Midbrain (tissue), 1 donor: ENCODE measurements at places on chromosomes 7 and 10.

GRCh38 chr7:139396323-139396951 is 36.7 kb downstream of the LUC7L2 start:
- no peak for DNase-seq

GRCh38 chr10:27383595-27384542 is 120.2 kb upstream of the RAB18 start:
- DNase-seq = no peak

- peak; percentile 55 for DNase-seq
These were observed 71.8 kb upstream of the PPIF start for GRCh38 chr10:79275431-79275851.

DNA sequence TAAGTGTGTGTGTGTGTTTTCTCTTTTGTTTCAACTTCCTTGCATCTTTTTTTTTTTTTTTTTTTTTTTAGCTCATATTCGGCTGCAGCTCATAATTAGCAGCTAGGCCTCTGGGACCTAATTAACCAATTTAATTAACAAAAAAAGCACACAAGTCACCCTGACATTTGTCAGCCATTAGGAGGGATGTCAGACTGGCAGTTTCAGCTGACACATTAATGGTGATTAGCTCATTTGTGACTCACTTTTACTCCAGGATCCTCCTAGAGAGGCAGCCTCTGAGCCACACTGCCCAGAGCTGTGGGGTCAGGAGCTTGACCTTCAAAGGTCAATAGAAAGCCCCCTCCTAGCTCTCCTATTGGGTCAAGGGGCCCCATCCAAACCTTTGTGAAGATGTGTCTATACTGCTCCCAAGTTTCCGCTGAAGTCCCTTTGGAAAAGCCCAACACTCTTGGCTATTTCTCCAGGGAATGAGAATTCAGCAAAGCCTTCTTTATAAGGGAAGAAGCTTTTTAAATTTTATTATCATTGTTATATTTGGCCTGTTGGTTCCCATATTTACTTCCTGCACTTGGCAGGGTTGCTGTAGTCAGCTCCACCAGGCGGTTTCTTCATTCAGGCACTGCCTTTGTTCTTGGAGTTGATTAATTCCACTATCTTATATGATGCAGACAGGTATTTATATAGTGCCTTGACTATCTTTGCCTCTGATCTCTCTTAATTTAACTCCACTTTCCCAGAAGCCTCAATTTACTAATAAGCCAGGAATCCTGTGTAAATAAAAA is 109.5 kb upstream of the HABP2 start:
- no peak for DNase-seq

DNA sequence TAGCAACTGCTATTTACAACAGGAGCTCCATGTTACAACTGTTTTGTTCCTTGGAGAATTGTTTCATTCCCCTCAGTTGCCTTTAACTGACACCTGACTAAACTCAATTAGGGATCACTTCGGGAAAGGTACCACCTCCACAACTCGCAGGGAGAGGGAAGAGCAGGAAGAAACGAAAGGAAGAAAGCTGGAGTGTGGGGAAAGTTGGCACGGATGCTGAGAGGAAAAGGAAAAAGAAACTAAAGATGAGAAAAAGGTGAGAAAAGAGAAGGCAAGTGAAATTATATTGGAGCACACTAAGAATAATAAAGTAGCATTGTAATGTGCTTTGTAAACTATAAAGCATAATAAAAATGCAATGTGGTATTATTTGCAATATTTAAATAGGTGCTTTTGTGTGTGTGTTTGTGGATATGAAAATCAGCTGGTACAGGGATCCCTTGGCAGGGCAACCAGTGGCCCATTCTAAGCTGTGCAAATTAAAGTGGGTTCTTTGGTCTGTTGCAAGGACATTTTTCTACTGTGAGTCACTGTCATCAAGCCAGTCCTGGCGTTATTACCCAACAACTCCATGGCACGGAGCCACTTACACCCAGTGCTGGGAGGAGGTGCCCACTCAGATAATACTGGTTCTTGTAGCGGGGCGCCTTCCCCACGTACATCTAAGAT is 45.9 kb downstream of the HIPK2 start:
- DNase-seq = peak; percentile 71

DNA sequence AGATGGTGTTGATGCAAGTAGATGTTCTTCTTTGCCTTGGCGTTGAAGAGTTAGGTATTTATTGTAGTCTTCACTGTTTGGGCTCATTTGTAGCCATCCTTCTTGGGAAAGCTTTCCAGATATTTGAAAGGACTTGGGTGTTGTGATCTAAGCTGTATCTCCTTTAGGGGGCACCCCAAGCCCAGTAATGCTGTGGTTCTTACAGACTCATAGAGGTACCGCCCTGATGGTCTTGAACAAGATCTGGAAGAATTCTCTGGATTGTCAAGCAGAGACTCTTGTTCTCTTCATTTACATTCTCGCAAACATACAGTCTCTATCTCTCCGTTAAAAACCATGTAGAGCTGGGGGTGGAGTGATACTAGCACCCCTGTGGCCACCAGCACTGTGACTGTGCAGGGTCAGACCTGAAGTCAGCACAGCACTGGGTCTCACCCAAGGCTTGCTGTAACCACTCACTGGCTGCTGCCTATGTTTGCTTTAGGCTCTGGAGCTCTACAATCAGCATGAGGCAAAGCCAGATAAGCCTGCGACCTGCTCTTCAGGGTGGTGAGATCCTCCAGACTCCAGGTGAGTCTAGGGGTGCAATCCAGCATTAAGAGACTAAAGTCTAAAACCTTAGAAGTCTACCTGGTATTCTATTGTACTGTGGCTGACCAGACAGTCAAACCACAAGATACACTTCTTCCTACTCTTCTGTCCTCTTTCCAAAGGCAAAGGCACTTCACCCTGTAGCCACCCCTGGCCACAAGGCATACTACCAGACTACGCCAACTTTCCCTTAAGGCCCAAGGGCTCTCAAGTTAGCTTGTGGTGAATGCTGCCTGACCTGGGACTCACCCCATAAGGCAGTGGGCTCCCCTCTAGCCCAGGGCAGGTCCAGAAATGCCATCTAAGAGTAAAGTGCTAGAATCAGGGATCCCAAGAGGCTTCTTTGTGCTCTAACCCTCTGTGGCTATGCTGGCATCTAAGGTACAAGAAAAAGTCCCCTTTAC is 209.7 kb upstream of the TMEM196 start:
- no peak for DNase-seq

DNA sequence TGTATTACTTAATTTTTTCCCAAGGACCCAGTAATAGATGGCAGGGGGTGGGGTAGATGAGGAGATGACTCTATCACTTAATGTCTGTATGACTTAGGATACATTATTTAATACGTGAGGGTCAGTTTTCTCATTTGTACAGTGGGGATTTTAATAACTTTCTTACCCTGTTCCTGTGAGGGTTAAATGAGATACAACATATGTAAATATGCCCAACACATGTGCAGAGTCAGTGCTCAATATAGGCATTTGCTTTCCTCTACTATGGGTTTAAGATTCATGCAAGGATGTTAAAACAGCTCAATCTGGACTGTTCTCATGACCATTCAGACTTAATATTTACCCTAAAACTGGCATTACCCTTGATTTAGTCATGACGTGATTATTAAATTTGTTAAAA is 31.2 kb downstream of the ST7 start:
- DNase-seq = no peak

DNA sequence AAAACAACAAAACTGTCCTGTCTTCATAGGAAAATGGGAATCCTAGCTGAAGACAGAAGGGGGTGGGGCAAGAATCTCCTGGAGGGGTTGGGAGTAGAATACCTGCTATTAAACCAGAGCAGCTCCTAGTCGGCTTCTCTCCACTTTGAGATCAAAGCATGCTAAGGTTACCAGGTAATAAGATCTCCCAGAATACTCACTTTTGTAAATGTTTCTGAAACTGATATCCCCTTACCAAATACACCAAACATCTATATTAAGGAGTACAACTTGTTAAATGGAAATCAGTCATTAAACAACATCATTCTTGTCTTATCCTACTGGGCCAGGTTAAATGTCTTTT is 29.5 kb upstream of the DAGLB start:
- DNase-seq = no peak

DNA sequence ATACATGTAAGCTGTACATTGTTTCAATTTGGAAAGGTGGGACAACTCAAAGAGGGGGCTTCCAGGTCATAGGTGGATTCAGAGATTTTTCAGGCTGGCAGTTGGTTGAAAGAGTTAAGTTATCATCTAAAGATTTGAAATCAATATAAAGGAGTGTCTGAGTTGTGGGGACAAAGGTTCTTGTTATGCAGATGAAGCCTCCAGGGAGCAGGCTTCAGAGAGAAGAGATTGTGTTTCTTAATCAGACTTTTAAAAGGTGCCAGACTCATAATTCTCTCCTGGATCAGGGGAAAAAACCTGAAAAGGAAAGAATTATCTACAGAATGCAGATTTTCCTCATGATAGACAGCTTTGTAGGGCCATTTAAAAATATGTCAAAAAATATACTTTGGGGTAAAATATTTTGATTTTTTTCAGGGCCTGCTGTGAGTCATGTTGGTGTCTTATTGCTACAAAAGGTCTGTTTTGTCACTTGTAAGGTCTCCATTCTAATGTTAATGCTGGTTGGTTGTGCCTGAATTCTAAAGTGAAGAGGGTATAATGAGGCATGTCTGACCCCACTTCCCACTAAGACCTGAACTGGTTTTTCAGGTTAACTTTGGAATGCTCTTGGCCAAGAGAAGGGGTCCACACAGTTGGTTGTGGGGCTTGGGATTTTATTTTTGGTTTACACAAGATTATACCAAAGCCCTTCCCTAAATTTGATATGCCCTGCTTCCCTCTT is 52.7 kb upstream of the PRSS1 start:
- DNase-seq = no peak

DNA sequence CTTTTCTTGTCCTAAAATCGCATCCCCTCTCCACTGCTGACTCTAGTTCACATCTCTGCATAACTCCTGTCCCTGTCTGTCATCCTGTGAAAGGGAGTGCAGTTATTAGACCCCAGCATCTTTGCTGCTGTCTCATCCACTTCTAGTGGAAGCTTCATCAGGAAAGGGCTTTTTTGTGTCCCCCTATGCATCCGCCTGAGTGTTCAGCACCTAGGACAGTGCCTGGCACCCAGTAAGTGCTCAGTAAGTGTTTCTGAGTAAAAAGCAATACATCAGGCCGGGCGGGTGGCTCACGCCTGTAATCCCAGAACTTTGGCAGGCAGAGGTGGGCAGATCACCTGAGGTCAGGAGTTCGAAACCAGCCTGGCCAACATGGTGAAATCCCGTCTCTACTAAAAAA is 211.8 kb upstream of the FOXK1 start:
- no peak for DNase-seq

- no peak for DNase-seq
These were observed 109.1 kb upstream of the GDF10 start for GRCh38 chr10:47190802-47191450.

- DNase-seq = no peak
These were observed 133.4 kb upstream of the LRRTM3 start for GRCh38 chr10:66792441-66792840.

- no peak for DNase-seq
These were observed 25.8 kb downstream of the DENND10 start for GRCh38 chr10:119129721-119130120.

DNA sequence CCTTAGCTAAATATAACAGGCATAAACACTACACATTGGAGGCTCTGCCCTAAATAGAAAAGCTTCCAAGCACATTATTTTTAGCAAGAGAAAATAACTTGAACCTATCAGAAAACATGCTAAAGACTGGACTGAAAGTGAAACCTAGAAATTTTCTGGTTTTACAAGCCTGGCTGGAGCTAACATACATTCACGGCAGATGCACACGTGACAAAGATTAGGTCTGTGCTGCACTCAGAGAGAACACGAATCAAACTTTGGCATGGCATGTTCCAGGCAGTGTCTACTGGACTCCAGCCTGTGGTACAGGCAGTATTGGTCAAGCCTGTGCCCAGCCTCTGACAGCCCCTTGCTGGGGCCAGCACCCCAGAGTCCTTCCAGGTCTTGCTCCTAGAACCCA is 94.1 kb upstream of the PCBD1 start:
- DNase-seq = no peak

GRCh38 chr7:104059103-104059502 is 69.6 kb upstream of the RELN start:
- DNase-seq = no peak

GRCh38 chr10:64376167-64376566 is 855.0 kb downstream of the REEP3 start:
- DNase-seq = no peak

DNA sequence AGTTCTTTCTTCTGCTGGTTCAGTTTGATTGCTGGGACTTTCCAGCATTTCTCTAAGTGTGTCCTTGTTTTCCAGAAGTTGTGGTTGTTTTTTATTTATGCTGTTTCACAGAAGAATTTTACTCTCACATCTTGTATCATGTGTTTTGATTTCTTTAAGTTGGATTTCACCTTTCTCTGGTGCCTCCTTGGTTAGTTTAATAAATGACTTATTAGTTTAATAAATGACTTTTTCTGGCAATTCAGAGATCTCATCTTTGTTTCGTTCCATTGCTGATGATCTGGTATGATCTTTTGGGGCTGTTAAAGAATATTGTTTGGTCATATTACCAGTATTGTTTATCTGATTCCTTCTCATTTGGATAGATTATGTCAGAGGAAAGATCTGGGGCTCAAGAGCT is 59.8 kb upstream of the CYP2C9 start:
- DNase-seq = no peak
